ENCODE measurements at places on chromosomes 7 and 10.

DNA sequence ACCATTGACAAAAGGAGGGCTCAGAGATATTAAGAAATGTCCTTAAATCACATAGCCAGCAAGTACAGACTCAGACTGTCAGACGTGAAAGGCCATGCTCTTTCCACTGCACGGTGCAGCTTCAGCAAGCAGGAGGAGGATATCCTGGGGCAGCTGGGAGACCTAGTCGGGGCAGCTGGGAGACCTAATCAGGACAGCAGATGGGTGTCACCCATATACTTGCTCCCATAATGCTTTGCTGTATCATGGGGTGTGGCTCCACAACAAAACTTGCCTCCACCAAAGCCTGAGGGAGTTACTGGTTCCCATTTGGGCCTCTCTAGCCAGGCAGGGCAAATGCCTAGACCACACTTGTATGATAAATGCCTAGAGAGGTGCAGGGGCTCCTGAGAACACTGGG is 55.4 kb downstream of the GRID1 start:
- no peak for DNase-seq

DNA sequence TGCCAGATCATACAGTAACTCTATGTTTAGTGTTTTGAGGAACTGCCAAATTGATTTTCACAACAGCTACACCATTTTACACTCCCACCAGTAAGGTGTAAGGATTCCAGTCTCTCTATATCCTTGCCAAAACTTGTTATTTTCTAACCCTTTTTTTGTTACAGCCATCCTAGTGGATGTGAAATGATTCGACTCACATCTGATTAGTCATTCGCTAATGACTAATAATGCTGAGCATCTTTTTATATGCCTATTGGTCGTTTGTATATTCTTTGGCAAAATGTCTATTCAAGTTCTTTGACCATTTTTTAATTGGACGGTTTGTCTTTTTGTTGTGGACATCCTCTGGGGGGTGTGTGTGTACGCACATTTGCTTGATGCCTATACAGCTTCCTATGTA is 142.8 kb downstream of the DGKB start:
- DNase-seq, result no peak

- no peak for DNase-seq
Measured at GRCh38 chr7:123657304-123657685, 1.6 kb downstream of the LMOD2 start.

DNA sequence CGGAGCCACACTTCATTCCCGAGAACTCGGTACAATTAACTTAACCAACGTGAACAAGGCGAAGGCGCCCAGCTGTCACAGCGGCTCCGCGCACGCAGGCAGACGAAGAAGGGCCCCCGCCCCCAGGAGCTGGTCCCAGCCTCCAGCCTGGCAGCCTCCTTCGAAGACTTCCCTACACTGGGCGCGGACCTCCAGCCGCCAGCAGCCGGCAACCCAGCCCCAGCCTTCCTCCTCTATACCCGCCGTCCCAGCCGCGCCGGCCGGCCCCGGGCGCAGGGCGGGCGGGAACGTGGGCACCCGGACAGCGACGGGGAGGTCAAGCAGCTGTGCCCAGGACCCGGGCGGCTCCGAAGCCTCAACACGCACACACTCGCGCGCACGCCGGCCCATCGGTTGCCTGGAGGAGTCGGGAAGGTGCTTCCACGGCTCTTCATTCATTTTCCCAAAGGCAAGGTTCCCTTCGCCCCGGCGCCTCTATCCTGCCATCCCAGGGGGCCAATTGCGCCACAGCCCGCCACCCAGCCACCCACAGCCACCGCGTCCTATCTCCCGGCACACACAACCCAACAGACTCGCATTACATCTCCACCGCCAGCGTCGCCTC is 1.6 kb downstream of the CHST15 start:
- no peak for DNase-seq

DNA sequence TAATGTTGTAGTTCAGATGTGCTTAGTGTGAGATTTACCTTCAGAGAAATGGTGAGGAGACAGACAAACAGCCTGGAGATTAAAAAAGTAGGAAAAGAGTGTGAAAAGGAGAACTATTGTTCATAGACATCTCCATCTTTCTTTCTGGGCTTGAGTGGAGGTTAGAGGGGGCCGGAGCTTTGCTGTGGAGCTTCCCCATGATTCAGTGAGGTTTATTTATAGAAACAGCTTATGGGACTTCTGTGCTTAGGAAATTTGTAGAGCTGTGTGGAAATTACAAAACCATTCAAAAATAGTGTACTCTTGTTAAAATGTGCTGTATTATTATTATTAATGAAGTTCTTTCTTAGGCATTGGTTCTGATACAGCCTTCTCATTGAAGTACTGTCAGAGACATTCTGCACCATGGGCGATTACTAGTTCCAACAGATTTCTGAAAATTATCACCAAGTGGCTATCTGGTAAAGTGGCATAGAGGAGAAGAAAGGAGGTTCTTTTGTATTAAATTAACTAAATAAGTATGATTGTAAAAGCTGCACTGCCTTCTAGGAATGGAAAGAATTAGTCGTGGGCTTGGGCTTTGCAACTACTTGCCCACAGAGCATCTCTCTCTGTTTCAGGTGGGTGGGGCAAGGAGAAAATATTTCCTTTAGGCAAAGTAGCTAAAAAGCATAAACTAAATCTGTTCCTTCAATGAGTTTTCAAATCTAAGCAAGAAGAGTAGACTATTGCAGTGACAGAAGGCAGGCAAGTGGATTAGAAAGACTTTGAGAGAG is 8.7 kb upstream of the TCAF1 start:
- DNase-seq, result no peak

GRCh38 chr10:74987339-74988053 is 124.0 kb upstream of the SAMD8 start:
- DNase-seq, result no peak

DNA sequence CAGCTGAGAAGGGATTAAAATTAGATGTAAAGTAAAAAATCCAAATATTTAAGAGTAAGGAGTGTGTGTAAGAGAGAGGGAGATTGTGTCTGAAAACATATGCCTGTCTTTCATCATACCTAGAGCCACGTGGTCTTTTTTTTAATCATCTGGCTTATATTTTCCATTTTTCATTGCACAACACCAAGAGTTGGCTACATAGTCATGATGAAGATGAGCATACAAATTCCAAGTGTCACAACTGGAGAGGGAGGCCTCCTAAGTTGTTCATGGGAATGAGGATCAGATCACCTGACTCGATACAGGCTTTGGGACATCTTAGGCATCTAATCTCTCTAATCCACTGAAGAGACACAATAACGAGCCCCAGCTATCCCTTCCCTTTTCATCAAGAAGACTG is 47.2 kb upstream of the CCDC3 start:
- DNase-seq, result no peak

DNA sequence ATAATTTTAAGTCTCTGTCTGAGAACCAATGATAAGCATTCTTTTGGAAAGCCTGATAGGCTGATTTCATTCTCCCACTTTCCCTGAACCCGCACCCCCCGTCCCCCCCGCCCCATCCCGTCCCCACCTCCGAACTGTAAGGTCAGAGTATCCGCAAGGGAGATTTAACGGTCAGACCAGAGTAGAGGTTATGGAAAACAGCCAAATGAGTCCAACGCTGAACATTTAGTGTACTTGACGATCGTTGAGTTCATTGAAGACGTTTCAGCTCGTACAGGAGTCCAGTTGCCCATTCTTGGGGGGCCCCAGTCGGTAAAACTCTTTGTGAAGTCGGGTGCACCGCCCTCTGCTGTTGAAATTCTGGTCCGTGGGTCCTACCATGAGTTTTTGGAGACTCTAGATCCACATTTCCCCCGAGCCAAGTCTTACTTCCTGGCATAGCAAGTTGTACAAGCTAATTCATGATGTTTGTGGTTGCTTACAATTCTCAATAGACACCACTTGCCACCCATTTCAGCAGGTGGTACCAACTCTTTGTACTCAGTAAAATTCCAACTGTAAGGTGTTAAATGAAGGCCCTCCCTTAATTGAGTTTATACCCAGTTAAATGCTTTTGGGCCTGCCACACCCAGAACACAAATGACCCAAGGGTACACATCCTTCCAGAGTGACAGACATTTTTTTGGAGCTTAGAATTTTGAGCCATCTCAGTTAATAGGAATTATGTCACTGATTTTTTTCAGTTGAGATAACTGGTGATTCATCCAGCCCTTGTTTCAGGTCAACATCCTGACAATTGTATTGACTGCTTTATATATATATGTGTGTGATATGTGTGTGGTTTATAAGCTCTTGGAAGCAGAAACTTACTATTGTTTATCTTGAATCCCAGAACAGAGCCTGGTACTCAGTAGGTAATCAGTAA is 1.2 kb downstream of the MARCHF5 start:
- DNase-seq, result peak; percentile 35

DNA sequence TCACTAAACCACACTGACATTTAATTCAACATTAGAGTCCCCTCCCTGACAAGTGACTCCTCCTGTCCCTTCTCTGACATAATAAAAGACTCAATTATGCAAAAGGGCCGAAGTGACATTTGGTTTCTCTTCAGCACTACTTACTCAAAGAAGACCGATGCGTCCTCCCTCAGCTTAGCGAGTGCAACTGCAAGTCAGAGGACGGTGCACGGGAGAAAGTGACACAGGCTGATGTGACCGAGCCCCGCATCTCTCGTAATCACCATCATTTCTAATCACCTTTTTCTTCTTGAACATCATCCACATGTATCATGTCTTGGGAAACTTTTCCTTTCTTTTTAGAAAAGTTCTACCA is 155.7 kb downstream of the TCERG1L start:
- no peak for DNase-seq

GRCh38 chr10:35089611-35090161 is 455 bp downstream of the CUL2 start:
- DNase-seq, result peak; percentile 19

GRCh38 chr7:53603461-53603860 is 568.0 kb downstream of the POM121L12 start:
- DNase-seq, result no peak

GRCh38 chr10:63267414-63268148 is 134.5 kb downstream of the NRBF2 start:
- DNase-seq, result peak; percentile 17

DNA sequence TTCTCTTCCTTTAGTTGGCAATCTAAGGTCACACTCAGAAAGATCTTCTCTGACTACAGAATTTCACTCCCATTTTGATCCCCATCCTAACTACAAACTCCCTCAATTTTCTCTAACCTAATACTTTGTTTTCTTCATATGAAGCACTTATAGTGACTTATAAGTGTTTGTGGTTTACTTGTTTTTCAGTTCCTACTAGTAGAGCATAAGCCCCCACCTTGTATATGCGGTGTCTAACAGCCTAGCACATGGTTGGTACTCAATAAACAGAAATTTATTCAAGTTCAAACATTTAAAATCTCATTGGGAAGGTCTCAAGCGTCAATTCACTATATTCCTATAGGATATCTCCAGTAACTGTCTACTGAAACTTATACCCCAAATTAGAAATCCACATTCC is 35.2 kb downstream of the ANKRD26 start:
- no peak for DNase-seq

DNA sequence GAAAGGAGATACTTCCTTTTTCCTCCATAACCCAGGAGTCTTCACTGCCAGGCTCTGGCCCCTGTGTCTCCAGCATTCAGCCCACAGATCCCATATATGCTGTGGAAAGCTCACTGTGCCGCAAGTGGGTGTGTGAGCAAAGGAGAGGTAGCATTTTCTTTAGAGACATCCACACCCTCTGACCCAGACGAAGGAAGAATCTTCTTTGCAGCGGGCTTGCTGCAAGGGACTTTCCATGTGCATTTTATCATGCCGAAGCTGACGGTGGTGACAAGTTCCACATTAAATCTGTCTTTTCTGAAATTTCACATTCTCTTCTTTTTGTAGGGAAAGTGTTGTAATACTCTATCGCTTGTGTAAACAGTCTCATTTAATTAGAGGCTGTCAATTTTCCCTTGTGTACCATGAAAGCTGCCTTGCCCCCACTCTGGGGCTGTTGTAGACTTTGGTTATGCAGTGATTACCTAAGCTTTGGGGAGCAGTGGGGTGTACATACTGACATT is 409.5 kb downstream of the SUGCT start:
- DNase-seq, result no peak

DNA sequence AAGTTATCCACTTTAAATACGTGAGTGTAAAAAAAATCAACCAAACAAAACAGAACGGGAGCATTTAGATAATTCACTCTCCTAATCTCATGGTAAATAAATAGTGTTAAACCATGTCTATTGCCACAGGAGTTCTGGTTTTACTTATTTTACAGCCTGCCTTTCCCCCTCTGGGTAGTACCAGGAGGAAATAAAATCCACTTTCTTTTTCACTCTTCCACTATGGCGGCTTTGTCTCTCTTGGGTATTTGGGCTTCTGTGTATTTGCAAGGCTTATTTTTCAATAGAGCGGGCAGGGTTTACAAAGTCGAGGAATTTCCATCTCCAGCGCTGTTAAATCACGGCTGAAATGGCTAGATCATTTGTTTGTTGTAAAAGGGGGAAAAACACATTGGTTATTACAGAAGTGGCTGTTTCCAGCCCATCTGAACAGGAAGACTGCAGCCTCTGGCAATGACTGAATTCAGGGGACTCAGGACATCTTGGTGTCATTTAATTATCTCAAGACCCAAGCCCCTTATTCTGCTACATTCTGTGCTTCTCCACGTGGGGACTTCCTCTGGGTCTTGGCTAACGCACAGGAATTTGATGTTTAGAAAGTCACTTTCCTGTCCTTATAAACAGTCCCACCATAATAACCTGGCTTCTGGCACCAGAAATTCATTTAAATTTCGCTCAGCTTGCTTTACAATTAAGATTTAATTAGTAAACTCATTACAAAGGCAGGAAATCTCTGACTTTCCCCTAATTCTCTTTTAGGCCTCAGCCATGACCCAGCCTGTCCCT is 323.9 kb downstream of the GATA3 start:
- DNase-seq, result no peak

DNA sequence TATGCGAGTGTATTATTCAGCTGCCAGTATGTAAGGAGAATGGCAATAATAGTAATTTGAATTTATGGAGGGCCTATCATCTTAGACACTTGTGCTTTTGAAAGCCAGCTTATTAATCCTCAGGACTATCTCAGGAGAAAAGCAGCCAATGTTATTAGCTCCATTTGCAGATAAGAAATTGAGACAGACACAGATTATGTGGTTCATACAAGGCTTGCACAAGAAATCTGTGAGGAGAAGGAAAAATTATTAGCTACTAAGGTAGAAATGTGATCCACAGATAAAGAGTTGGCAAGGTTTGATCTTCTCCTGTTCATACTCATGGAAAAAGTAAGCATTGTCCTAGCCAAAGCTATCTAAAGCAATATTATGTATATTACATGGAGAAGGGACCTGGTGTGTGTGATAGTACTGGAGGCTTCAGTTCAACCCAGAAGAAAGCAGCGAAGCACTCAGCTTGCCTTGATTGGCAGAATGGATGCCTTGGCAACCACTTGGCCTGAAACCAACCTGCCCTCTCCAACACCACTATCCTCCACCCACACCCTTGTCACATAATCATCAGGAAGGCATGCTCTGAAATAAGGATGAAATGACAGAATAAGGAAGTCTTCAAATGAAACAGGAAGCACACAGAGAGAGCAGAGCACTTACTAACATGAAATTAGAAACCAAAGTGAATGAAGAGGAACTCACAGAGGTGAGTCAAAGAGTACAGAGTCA is 18.0 kb downstream of the MACC1 start:
- DNase-seq, result peak; percentile 11

GRCh38 chr10:30491916-30492515 is 58.0 kb downstream of the MAP3K8 start:
- no peak for DNase-seq

- DNase-seq, result no peak
Measured at GRCh38 chr10:11147722-11148121, 130.1 kb downstream of the CELF2 start.
